ENCODE measurements at places on chromosomes 3 and 15.

DNA sequence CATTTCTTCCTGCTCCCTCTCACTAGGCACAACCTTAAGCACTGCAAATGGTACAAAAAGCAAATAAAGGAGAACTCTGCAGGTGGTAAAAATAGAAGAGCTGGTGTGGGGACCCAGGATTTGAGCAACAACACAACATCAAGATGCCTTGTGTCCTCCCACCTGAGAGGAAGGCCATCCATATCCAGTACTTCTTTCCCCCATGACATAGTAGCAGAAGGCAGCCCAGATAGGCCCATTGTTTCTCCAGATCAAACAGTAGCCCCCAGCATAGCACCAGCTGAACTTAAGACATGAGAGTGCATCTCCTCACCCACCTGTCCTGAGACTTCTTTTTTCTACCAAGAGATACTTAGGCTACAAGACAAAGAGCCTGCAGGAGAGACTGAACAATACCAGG is 180.5 kb downstream of the GOLGA6L6 start:
- no peak for DNase-seq

GRCh38 chr15:101539930-101540329 is 50.4 kb upstream of the PCSK6 start:
- DNase-seq, result no peak

- DNase-seq, result no peak
These were observed 72.7 kb downstream of the NUP210 start for GRCh38 chr3:13347390-13347950.

DNA sequence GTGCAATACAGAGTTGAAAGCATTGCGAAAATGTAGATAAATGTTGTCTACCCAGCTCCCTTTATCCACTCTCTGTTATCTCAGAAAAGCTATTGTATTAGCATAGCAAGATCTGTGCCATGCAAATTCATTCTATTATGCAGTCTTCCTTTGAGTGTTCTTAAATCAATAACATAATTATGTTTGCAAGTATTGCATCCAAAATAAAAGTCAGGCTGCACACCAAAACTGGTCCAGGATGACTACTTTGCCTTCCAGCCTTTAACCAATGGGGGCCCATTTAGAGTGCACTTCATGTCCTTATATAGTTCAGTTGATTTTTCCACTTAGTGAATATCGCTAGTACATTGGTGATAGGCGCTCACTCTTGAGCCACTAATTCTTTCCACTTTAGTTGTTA is 107.4 kb upstream of the MLF1 start:
- no peak for DNase-seq

- no peak for DNase-seq
These were observed 642.3 kb downstream of the RBMS3 start for GRCh38 chr3:29922992-29923746.

- no peak for DNase-seq
These were observed 18.8 kb downstream of the SHF start for GRCh38 chr15:45168751-45169551.

GRCh38 chr3:46281551-46281950 is 39.3 kb downstream of the CCR3 start:
- DNase-seq, result no peak

DNA sequence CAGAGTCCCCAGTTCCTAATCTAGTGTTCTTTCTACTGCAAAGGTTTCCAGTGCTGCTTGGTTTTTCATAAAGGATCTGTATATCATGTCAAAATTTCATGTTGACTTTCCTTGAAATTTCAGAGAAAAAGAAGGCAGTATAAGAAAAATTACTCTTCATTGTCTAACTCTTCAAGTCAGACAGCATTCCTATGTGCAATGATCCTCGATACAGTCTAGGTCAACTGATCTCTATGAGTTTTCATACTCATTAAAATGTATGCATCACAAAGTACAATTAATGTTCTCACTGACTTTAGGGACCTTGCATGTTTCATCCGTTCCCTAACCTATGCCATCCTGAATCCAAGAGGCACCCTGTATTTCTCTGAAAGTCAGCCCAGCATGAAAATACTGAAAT is 317.3 kb downstream of the ZBTB20 start:
- no peak for DNase-seq

GRCh38 chr3:187139126-187139894 is at the start of gene RPL39L:
Gene RPL39L, minus strand, starts transcription at chr3:187139496. Its CDS starts 18,196 bp downstream, at chr3:187121300.
- DNase-seq, result peak; percentile 94

- no peak for DNase-seq
These were observed 53.1 kb downstream of the TRANK1 start for GRCh38 chr3:36891701-36892160.

- DNase-seq, result no peak
These were observed 1.1 kb downstream of the RPS17 start for GRCh38 chr15:82538961-82539690.

GRCh38 chr15:66105286-66106265 is 148.0 kb downstream of the MEGF11 start:
- no peak for DNase-seq

- DNase-seq, result no peak
These were observed 2.0 kb upstream of the CLDN16 start for GRCh38 chr3:190385731-190386688.
